Activated CD4-positive, alpha-beta T cell treated with anti-CD3 and anti-CD28 coated beads, Interleukin-2, amount 50 U/mL, for 4 hours (primary cell): ENCODE measurements at places on chromosomes 6 and 20.
A peak's percentile ranks its signal among the peaks of the same experiment; 100 is the strongest.

GRCh38 chr6:91664327-91664959, 1077.6 kb upstream of the MAP3K7 start:
- no peak for DNase-seq

- peak; percentile 39 for DNase-seq
These were observed 53.5 kb upstream of the BTN3A2 start for GRCh38 chr6:26311385-26312095.

DNA sequence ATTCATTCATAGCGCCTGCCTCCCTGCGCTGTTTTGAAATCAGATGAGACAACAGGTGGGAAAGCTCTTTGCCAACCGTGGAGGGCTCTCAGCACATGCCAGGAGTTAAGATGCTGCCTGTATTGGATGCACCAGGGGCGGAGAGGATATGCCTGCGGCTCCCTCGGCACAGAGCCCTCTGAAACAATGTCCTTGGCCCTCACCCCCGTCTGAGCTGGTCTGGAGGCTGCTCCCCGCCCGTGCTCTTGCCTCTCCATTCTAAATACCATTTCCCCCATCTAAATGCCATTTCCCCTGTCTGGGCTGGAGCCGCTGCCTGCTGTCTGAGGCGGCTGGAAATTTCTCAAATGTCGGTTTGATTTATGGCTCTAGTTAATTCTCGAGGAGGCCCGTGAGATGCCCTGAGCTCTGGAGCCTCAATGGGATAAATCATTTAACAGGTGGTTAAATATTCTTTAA, 50.8 kb upstream of the MLN start:
- no peak for DNase-seq

GRCh38 chr6:44742828-44743372, 355.4 kb downstream of the CDC5L start:
- no peak for DNase-seq

DNA sequence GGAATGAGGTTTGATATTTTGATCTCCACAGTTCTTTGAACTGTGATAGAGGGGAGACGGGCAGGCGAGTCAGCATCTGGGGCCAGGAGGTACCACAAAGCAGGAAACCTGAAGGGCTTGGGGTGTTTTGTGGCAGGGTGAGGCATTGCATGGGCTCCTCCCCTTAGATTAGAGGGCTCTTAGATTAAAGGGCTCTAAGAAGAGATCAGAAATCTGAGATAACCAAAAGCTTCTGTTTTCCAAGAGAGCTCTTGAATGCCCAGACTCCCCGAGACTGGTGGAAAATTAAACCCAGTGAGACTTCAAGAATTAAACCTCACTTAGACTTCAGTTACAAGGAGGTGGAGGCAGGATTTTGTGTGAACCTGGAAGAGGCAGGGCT, 2.4 kb upstream of the GPX5 start:
- DNase-seq, result peak; percentile 17

DNA sequence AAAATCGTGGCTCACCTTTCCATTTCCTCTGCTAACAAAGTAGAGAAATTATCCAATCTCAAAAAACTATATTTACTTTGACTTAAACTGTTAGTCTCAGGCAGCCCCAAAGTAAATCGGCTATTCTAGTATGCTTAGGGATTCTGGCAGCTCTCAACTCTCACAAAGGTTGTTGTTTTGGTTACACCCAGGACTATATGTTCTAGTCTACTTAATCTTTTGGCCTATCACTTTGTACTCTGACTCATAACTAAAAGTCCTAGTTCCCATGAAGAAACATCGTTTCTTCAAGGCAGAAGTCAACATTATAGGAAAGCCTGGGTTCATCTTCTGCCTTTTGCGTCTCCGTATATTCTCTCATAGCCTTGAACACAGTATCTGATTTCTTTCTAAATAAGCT, 42.3 kb downstream of the MYLK4 start:
- no peak for DNase-seq

GRCh38 chr20:52131048-52131643, 60.4 kb downstream of the ZFP64 start:
- DNase-seq, result no peak

GRCh38 chr20:59598625-59599310, 5.6 kb upstream of the PHACTR3 start:
- DNase-seq, result peak; percentile 8

DNA sequence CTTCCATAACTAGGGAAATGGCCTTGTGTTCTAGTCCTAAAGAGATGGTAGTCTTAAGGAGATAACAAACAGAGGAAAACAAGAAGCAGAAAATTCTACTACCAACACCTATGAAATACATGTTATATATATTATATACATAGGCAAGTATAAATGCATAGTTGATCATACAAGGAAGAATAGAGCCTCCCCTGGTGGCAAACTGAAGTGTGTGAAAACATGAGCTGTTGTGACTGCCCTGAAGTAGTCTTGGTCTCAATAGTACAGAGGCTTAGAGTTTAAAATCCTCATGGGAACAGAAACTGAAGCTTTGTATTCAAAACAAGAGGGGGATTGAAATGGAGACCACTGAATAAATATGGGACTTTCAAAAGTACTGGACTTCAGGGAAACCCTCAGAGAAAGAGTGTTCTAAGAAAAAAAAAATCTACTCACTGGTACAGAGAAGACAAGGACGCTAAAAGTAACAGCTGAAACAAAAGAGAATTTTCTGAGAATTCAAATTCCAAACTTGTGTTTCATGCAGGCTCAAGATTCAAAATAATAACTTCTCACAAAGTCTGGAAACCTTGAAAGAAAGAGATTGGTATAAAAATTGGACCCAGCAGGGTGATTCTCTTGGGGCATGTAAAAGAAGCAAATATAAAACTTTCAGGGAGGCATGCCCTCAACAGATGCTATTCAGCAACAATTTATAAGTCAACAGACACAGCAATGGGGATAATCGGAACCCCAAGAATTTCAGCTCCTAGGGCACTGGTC, 59.7 kb upstream of the SAMD3 start:
- peak; percentile 1 for DNase-seq

DNA sequence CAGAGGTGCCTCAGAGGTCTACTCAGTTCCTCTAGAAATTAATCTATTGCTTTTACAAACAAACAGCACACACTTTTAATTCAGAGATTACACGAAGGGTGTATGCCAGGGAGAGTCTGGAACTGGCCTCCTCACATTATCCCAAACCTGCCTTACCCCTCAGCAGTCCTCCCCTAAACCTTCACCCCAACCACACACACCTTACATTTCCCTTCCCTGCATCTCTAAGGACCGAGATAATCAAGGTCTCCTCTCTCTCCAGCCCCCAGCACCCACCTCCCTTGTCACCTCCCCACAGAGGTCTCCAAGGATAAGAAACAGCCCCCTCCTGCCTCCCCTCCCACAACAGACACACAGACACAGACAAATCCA, 6.1 kb downstream of the HLA-DRB1 start:
- no peak for DNase-seq

GRCh38 chr6:15401120-15401519, 155.3 kb downstream of the JARID2 start:
- no peak for DNase-seq

- no peak for DNase-seq
These were observed 31.5 kb downstream of the HECA start for GRCh38 chr6:139166238-139166955.

- DNase-seq, result no peak
These were observed 164.1 kb upstream of the JAG1 start for GRCh38 chr20:10837901-10838300.

DNA sequence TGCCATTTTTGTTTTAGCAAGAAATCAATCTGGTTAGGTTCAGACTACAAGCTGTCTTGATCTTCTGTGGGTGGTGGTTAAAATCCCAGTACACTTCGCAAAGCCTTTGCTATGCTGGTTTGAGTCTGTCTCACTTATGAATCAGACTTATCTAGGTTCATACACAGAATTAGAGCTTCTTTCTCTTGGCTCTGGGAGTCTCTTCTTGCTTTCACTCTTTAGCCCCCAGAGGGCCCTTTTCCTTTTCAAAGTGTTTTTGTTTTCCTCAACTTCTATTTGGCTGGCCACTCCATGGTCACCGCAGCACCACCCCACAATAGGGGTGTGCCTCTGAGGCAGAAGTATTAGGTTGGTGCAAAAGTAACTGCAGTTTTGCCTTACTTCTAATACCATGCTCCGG, 21.3 kb downstream of the ECI2 start:
- DNase-seq, result no peak

DNA sequence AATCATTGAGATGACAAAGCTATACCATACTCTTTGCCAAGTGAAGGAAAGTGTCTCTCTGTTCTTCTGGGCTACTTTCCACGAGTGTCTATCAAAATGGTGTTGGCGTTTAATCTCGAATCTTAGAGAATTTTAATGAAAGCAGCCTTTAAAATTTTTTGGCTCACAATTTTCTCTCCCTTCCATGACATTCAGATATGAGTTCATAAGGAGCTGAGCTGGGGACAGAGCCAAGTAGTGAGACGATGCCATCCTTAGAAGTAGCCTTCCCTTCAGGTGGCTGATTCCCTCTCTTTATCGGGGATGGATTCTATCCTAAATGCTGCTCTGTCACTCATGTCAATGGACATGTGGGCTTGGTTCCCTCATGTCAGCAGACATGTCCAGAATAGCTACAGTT, 132.8 kb downstream of the GRM1 start:
- DNase-seq, result no peak

- no peak for DNase-seq
These were observed 5.4 kb upstream of the FAM210B start for GRCh38 chr20:56353356-56353755.

DNA sequence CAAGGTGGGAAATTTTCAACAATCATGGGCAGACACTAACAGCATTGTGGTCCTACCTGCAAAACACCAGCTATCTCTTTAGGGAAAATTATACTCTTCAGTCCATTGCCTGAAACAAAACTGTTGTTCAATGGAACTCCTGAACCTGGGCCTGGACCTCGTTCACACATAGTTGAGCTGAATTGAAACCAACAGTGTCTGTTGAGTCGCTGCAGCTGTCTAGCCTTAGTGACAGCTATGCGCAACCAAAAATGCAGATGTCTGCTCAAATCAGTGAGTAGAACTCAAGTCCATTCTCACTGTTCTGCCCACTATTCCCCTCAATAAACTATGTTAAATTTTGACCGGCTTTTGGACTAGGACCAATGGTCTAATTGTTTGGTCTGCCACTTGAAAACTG, 286.2 kb downstream of the TFAP2A start:
- no peak for DNase-seq

GRCh38 chr20:16314748-16315159, 258.5 kb downstream of the KIF16B start:
- DNase-seq, result no peak

- no peak for DNase-seq
These were observed 9.2 kb downstream of the ENTPD6 start for GRCh38 chr20:25204550-25205276.

DNA sequence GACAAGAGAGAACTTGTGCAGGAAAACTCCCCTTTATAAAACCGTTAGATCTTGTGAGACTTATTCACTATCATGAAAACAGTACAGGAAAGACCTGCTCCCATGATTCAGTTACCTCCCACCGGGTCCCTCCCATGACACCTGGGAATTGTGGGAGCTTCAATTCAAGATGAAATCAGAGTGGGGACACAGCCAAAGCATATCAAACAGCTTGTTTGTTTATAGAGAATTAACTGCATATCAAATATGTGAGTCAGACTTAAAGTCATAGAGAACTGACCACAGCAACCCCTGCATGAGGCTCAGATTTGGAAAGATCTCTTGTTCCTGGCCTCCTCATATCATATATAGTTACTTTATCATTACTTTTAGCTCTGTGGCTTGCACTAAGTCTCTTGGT, 29.1 kb upstream of the HDAC2 start:
- no peak for DNase-seq

DNA sequence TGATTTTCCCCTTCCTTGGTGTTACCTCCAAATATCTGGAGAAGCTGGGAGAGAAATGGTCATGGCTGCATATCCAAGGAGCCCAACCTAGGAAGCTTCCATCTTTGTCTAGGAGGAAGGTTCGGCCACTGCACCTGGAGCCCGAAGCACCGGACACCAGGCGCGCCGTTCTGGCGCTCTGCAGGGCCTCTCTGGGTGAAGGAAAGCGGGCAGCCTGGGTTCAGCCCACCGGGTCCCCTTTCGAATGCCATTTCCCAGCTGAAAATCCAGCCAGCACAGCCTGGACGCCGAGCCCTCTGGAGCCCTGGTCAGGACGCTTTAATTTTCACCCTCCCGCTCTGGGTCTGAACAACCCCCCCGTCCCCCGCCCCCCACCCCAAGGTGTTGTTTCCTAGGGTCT, 1.2 kb downstream of the LINC00237 start:
- no peak for DNase-seq

DNA sequence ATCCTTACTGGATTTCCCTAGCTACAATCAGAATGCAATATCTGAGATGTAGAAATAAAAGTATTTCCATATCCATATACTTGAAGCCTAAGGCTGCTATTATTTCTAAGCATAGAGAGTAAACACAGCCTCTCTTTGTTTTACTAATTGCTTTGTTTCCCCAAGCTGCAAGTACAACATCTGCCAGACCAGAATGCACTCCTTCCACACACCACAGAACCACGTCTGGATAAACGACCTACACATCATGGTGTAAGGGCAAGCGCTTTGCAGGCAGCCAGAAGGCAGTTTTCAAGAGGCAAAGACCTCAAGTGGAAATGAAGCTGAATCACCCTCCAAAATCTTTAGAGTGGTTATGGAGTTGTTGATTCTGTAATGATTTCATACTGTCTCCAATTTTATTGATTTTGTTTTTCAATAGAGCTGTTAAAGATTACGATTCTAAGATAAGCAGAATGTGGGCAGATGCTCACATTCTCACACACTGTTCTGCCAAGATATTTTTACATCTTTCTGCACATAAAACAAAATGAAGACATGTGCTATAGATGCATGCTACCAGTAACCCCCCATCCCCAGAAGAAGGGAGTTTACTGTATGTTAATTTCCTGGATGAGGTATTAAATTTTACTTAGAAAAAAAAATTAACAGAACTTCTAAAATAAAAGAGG, 88.8 kb downstream of the THEMIS start:
- no peak for DNase-seq

GRCh38 chr6:36912586-36912985, 26.8 kb downstream of the C6orf89 start:
- peak; percentile 54 for DNase-seq
